ENCODE measurements at places on chromosomes 2 and 18.

DNA sequence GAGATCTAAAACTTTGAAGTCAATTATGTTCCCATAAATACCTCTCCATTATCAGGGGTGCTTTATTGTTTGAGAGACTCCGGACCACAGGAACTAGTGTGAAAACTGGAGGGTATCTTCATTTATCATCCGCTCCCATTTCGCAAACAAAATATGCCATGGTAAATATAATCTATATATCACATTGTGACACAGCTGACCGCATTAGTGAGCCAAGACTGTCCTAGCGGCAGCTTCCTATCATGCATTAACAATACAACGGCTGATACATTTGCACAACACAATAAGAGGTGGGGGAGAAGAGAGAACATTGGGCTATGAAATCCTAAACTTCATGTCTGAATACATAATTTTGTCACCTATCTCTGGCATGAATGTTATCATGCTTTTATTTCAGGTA, 29.5 kb downstream of the BCL11A start:
- DNase-seq: no peak

GRCh38 chr18:26089293-26090129, 902 bp downstream of the SS18 start:
- DNase-seq: peak; percentile 5

DNA sequence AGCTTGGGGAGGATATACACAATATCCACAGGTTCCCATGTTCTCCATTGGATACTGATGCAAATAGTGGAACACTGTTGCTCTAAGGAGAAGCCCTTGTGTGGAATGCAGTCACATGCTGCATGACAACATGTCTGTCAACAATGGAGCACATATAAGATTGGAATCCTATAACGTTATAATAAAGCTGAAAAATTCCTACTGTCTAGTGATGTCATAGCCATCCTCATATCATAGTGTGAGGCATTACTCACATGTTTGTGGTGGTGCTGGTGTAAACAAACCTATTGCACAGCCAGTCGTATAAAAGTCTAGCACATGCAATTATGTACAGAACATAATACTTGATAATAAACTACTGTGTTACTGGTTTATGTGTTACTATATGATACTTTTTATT, 394.7 kb downstream of the FBXO15 start:
- DNase-seq: no peak

DNA sequence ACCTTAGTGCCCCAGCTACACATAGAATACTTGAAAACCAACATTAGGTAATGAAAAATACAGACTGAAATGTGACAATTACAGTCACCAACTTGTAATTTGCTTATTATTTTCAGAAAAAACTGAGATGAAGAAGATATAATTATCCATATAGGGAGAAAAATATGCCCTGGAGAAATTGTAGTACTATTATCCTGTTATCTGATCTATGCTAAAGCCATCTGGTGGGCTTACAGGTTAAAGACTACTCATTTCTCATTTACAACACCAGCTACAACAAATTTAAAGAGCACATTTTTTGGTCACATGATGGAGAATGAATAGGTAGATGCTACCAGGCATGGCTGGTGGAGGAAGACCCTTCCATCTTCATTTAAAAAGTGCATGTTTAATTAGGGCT, 79.6 kb upstream of the NYAP2 start:
- DNase-seq: no peak

DNA sequence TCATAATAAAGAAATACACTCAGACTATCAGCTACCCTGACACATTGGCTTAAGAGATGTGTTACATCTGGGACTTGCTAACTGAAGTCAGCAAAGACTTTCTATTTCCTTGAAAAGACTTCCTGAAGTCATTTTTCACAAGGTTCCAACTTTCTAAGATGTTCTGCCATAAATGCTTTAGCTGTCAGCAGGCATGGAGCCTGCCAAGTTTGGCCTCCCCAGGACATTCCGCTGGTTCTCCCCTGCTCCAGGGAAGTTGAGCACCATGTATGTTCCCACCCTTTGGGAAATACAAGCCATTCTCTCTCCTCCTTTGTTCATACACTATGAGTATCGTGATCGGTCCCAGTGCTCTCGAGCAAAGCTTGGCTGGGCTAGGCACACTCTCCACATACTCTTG, 202.7 kb upstream of the CCDC68 start:
- DNase-seq: no peak

DNA sequence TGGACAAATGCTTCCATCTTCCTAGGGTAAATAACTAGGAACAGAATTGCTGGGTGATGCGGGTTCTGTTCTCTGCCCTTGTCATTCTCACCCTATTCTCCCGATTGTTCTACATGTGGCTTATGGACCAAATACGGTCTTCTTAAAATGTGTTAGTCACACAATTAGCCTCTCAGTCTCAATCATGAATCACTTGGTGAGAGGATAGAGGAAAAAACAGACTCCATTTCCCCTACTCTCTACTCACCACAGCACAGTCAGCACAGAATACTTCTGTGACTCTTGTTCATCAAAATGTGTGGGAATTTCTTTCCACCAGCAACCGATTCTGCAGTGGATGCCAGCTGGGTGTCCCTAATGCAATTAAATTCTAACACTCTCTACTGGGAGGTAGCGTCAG, 125.2 kb downstream of the SH3BP4 start:
- DNase-seq: no peak

DNA sequence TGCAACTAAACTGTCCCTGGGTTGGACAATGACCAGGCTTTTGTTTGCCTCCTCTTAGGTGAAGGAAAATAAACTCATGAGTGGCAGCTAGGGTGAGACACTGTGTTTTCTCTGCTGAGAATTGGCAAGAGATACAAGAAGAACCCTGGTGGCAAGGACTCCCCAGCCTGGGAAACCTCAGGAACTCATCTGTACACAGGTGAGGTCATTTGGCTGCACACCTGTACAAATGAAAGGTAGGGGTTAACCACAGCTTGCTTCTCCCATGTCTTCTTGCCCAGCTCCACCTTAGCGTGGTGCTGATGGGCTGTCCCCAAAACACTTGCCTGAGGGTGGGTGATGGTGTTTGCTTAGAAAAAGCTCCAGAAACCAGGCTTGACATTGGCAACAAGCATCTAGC, 97.2 kb upstream of the FAM136A start:
- DNase-seq: no peak

DNA sequence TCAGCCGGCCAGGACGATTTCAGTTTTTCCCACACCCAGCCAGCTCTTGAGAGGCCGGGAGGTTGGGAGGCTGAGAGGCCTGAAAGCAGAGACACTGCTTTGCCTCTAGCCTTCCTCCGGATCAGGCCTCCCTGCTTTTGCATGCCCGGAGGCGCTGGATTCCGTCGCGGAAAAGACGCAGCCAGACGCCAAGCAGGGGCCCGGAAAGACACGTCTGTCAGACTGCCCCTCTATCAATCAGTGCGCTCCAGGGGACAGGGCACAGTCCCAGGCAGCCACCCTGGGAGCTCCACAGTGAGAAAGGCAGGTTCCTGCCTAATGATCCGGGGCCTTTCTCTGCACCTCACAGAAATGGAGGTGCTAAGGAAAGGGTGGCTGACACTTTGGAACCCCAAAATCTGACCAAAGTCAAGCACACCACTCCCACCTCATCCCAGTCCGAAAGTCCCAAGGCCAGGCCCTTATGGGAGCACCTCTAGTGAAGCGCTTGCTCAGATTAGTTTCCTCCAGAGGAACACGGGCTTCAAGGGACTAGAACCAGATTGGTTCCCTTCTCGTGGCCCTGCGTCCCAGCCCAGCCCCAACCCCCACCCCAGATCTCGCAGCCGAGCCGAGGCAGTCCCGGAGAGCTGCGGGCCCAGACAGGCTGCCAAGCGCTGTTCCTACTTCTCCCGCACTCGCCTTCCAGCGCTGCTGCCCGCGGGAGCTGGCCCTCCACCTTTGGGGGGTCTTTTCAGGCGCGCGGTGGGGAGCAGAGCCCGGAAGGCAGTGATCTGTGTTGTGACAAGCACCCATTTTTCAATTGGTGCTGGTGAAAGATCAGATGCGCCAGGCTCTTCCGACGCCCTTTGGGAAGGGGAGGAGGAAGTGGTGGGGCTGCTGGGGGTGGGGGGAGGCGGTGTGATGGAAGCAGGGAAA, 5.0 kb downstream of the DLX1 start:
- DNase-seq: no peak

DNA sequence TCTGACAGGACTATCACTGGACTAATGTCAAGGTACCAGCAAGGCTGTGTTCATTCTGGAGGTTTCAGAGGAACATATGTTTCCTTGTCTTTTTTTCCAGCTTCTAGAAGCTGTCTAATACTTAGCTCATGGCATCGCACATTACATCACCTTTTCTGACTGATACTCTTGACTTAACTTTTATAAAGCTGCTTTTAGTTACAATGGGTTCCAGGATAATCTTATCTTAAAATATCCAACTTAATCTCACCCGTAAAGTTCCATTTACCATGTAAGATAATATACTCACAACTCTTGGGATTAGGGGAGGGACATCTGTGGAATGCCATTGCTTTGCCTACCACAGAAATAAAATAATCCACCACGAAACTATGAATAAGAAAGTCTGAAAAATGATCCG, 394.2 kb downstream of the CDH19 start:
- DNase-seq: no peak

- no peak for DNase-seq
Measured at GRCh38 chr2:131044075-131044756, 49.0 kb downstream of the FAM168B start.

GRCh38 chr2:9742601-9743000, 100.7 kb upstream of the TAF1B start:
- no peak for DNase-seq

DNA sequence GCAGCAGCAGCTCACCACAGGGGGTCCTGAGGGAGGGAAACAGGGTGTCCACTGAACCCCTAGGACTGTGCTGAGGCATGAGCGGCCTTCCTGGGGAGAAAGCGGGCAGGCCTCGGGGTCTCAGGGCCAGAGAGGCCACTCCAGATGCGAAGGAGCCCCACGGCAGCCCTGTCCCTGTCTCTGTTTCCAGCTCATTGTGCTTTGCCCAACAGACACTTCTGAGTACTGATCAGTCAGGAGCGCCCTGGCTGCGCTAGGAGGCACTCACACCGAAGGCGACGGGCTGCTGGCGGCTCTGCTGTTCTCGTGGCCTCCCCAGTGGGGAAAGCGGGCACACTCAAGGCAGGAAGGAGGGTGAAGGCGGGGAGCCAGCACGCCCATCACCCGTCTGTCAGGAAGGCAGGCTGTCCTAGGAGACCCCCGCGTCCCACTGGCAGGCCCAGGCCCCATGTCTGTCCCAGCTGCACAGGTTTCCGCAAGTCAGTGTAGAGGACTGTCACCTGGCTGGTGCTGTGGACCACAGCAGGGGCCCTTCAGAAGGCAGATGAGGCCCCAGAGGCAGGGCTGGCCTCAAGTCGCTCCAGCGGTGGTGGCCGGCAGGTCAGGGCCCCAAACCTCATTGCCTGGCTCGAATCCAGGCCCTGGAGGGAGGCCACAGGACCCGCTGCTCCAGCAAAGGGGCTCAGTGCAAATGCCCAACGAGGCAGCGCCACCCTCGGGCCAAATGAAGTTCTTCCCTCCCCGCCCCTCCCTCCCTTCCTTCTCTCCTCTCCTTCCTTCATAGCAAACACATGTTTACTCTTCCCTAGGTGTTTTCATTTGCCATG, 6.8 kb downstream of the ESPNL start:
- peak; percentile 88 for DNase-seq

- no peak for DNase-seq
Measured at GRCh38 chr18:62790871-62791772, 75.8 kb downstream of the PHLPP1 start.

- DNase-seq: no peak
Measured at GRCh38 chr2:209809256-209809655, 37.6 kb downstream of the UNC80 start.

GRCh38 chr2:195520671-195521155, 136.3 kb upstream of the SLC39A10 start:
- DNase-seq: no peak

DNA sequence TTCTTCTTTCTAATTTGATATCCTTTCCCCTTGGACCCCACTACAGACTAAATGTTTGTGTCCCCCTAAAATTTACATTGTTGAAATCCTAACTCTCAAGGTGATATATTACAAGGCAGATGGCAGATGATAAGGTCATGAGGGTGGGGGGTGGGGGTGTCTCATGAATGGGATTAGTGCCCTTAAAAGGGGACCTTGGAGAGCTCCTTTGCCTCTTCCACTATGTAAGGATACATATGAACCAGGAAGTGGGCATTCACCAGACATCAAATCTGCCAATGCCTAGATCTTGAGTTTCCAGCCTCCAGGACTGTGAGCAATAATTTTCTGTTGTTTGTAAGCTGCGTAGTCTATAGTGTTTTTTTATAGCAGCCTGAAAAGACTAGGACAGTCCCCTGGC, 89.1 kb downstream of the PLA2R1 start:
- DNase-seq: no peak

DNA sequence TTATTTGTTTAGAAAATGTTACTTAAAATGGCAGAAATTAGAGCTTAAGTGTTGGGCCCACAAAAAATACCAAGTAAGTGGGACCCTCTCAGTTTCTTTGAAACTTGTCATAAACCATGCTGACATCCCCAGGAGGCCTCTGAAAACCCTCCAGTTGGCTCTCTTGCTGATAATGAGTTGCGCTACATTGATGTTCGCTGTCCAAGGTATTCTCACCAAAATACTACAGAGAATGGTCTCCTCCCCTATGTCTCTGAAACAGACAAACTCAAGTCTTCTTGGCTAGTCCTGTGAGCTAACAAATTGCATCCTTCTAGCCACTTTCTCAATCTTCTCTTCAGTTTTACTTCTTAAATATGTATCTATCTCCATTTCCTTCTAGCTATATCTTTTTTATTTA, 669.4 kb downstream of the IRS1 start:
- DNase-seq: no peak

DNA sequence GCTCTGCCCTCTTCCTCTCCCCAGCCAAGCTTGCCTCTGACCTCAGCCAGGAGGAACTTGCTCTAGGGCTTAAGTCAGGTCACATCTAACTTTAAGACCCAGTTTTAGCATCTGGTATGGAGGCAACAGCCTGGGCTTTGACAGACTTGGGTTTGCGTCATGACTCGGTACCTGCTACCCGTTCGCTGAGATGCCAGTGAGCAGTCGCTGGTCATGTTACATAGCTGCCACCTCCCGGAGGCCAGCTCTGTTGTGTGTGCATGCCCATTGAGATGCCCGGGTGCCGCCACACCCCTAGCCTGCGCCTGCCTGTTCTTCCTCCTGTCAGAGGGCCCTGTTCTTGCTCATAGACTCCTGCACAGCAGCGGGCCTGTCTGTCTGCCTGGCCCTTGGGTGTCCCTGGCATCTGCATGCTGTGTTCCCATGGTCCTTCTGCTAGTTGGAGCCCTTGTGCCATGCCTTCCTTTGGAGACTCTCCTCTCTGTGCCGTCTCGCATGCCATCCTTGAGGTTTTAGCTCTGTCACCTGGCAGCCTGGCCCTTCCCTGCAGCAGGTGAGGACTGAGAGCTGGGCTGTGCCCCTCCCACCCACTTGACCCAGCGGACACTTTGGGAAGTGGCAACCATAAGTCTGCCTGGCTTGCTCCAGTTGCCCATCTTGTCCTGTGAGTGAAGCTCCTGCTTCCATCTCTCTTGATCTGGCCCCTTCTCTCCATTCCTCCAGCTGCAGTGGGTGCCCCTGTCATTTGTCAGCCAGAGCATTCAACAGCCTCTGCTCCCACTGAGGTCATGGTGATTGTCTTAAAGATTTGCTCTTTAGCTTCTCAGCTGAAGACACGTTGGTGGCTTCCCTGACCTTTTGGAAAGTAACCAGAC, 24.9 kb downstream of the ASAP2 start:
- DNase-seq: no peak
